Heart right ventricle (tissue), 16 donors: ENCODE measurements at places on chromosomes 13 and 19. TPM values are rescaled to one million over a fixed set of nuclear protein-coding genes. Genes with fewer than 3 reads are reported as not detected.

The TUBA3C gene
- not detected for total RNA-seq

The MEGF8 gene
- total RNA-seq, result 41.6 TPM

The CLEC17A gene
- not detected for total RNA-seq

The CEACAM21 gene
- total RNA-seq, result 1.00 TPM

The IFNL1 gene
- total RNA-seq, result not detected

The SPACA4 gene
- total RNA-seq, result not detected

The PSG7 gene
- total RNA-seq, result not detected

The FFAR3 gene
- total RNA-seq, result not detected

The TBXA2R gene
- total RNA-seq, result 4.0 TPM

The ADGRE3 gene
- not detected for total RNA-seq

The SLC25A41 gene
- 0.48 TPM for total RNA-seq

The SYCN gene
- total RNA-seq, result not detected

The CYP2A6 gene
- total RNA-seq, result not detected

The CGB5 gene
- total RNA-seq, result not detected

The PCID2 gene
- 51.9 TPM for total RNA-seq
